Activated T-helper 1 cell treated with anti-CD3 and anti-CD28 coated beads, Interleukin-12 subunit alpha, Interleukin-12 subunit beta, Interleukin-2, Interleukin-4 antibody, amounts not matched to agents 30 ng/mL and 10 ng/mL and 1 ng/mL, durations not matched to agents 14 hours and 24 hours and 36 hours (primary cell): ENCODE measurements at places on chromosomes 2 and 18.

DNA sequence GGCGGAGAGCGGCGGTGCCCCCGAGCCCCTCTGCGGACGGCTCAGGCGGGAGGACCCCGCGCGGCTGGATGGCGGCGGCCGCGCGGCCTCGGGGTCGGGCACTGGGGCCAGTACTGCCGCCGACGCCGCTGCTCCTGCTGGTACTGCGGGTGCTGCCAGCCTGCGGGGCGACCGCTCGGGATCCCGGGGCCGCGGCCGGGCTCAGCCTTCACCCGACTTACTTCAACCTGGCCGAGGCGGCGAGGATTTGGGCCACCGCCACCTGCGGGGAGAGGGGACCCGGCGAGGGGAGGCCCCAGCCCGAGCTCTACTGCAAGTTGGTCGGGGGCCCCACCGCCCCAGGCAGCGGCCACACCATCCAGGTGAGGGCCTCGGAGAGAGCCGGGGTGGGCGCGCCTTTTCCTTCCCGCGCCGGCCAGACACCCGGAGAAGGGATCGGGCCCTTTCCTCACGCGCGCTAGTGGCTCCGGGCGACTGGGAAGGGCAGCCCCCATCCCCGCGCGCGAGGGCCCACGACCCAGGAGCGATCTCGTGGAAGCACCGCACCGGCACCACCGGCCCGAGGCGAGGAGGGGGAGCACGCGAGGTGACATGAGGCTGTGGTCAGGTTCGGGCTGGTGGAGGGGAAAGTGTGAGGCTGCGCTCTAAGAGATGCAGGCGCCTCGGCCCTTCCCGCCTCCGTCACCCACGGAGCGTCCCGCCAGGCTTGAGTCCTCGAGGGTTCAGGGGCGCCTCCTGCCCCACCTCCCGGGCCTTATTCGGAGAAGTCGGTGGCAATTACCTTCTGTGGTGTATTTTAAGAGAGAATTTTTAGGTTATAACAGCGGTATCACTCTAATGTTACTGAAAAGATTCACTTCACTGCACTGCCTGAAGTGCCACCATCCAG, 607 bp downstream of the LAMA3 start:
- no peaks in the 10 kb centered on the region for H3K36me3 ChIP-seq
- H3K27me3 ChIP-seq = peaks cover 69% of the 10 kb centered on the region
- peaks cover 5% of the 10 kb centered on the region for H3K4me1 ChIP-seq
- H3K4me3 ChIP-seq = peak overlapping the region; percentile 40
- no peak for DNase-seq
- no peak overlapping the region for H3K27ac ChIP-seq

GRCh38 chr2:28357948-28358667, 34.5 kb upstream of the FOSL2 start:
- peaks cover 33% of the 10 kb centered on the region for H3K4me1 ChIP-seq
- H3K4me3 ChIP-seq = peak overlapping the region; percentile 15
- peaks cover 8% of the 10 kb centered on the region for H3K27me3 ChIP-seq
- H3K27ac ChIP-seq = peak overlapping the region; percentile 96
- H3K36me3 ChIP-seq = peaks cover 5% of the 10 kb centered on the region
- DNase-seq = no peak

- DNase-seq = no peak
- H3K4me1 ChIP-seq = no peaks in the 10 kb centered on the region
- no peaks in the 10 kb centered on the region for H3K36me3 ChIP-seq
- H3K4me3 ChIP-seq = no peak overlapping the region
- no peak overlapping the region for H3K27ac ChIP-seq
Measured at GRCh38 chr2:160967523-160967922, 192.7 kb upstream of the TANK start.

DNA sequence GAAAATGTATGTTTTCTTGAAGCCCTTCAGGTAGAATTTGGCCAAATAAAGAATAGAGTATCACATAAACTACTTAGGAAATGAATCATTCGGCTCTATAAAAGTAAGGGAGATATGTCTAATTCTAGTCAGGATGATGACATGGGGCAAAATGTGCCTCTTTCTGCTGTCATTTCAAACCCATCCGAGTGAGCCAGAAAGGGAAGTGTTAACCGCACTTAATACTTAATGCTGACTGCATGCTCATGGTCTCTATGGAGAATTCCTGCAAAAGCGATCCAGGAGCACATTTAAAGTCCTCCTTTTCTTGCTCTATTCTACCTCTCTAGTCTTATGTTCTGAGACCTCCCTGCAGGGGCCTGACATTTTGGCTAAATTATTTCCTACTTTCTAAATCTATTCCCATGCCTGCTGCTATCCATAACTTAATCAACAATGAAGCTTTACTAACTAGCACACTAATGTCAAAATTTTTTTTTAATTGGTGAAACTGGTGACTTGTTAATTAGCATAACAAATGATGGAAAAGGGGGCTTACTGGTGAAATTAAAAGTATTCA, 127.4 kb downstream of the CDC42EP3 start:
- no peaks in the 10 kb centered on the region for H3K4me1 ChIP-seq
- H3K36me3 ChIP-seq = no peaks in the 10 kb centered on the region
- H3K27me3 ChIP-seq = peaks cover 22% of the 10 kb centered on the region
- no peak overlapping the region for H3K4me3 ChIP-seq
- H3K27ac ChIP-seq = no peak overlapping the region

- H3K27me3 ChIP-seq = no peaks in the 10 kb centered on the region
- no peak overlapping the region for H3K4me3 ChIP-seq
- H3K36me3 ChIP-seq = no peaks in the 10 kb centered on the region
- no peak for DNase-seq
- H3K4me1 ChIP-seq = no peaks in the 10 kb centered on the region
Measured at GRCh38 chr18:46291149-46291548, 187.0 kb downstream of the HAUS1 start.

GRCh38 chr2:41791523-41791922, 256.3 kb upstream of the PKDCC start:
- no peaks in the 10 kb centered on the region for H3K4me1 ChIP-seq
- no peaks in the 10 kb centered on the region for H3K36me3 ChIP-seq
- no peak overlapping the region for H3K27ac ChIP-seq
- no peak for DNase-seq

- no peaks in the 10 kb centered on the region for H3K36me3 ChIP-seq
- H3K4me1 ChIP-seq = no peaks in the 10 kb centered on the region
- peak overlapping the region; percentile 39 for H3K4me3 ChIP-seq
- H3K27me3 ChIP-seq = peaks cover 31% of the 10 kb centered on the region
- DNase-seq = peak; percentile 40
Measured at GRCh38 chr18:12911025-12911928, 27.2 kb upstream of the PTPN2 start.

DNA sequence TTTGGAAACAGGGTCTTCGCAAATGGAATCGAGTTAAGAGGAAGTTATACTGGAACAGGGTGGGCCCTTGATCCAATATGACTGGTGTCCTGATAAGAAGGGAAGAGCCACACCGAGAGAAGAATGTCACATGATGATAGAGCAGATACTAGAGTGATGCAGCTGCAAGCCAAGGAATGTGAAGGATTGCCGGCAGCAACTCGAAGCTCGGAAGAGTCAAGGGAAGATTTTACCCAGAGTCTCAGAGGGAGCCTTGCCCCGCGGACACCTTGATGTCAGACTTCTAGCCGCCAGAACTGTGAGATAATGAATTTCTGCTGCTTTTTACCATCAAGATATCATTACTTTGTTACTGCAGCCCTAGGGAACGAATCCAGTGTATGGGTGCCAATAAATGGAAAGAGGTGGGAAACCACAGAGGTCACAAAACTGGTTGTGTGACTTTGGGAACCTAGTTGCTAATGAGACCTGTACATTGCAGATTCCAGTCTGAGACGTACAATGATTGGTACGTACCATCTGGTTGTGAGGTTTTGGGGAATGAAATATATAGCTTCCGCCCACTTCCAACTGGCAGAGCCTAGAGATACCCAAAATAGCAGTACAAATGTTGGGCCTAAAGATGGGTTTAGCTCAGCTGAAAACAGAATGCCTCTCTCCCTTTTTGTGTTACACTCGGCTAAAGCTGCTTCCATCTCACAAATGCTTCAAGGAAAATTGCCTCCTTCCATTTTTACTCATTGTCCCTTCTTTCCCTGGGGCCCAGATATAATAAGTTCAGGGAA, 28.6 kb upstream of the VWA3B start:
- no peak overlapping the region for H3K27ac ChIP-seq
- DNase-seq = no peak
- H3K4me3 ChIP-seq = no peak overlapping the region
- H3K36me3 ChIP-seq = no peaks in the 10 kb centered on the region
- H3K27me3 ChIP-seq = peaks cover 9% of the 10 kb centered on the region
- no peaks in the 10 kb centered on the region for H3K4me1 ChIP-seq

DNA sequence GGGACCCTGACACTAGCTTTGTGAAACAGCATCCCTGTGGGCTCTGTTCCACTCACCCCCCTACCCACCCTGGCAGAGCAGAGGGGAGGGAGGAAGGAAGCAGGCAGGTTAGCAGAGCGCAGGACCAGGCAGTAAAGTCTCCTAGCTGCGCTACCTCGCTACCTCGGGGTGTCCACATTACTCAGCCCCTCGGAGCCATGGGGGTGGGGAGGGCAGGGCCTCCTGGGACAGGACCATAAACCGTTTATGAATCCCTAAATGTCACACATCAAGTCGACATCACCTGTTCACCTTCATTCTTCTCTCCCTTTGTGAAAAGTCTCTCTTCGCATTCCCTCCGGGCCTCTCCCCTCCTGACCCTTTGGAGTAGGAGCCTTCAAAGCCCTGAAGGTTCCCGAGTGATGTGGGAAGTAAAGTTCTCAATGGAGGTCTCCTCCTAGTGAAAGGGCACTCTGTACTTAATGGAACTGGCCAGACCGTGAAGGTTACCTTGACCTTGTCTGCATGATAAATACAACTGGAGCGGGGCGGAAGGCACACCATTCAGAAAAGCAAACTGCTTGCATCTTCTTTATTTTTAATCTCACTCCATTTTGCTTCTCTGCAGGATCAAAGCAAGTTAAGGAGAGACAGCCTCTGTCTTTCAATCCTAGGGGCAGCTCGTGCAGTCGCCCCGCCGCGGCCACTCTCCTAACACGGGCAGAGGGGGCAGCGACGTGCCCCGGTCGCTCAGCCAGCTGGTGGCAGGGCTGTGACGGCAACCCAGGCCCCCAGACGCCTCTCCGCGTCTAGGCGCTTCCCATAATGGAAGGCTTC, 23.7 kb upstream of the SMAD7 start:
- peaks cover 14% of the 10 kb centered on the region for H3K4me1 ChIP-seq
- peak overlapping the region; percentile 72 for H3K4me3 ChIP-seq
- no peaks in the 10 kb centered on the region for H3K36me3 ChIP-seq
- peaks cover 46% of the 10 kb centered on the region for H3K27me3 ChIP-seq

GRCh38 chr2:47359375-47359868, 43.5 kb upstream of the MSH2 start:
- no peak overlapping the region for H3K27ac ChIP-seq
- H3K4me1 ChIP-seq = no peaks in the 10 kb centered on the region
- H3K27me3 ChIP-seq = no peaks in the 10 kb centered on the region
- no peak overlapping the region for H3K4me3 ChIP-seq
- no peak for DNase-seq
- H3K36me3 ChIP-seq = no peaks in the 10 kb centered on the region

- no peaks in the 10 kb centered on the region for H3K36me3 ChIP-seq
- no peak overlapping the region for H3K4me3 ChIP-seq
- DNase-seq = no peak
- no peaks in the 10 kb centered on the region for H3K27me3 ChIP-seq
- H3K4me1 ChIP-seq = no peaks in the 10 kb centered on the region
- H3K27ac ChIP-seq = no peak overlapping the region
Measured at GRCh38 chr18:77344786-77345500, 95.3 kb downstream of the GALR1 start.

DNA sequence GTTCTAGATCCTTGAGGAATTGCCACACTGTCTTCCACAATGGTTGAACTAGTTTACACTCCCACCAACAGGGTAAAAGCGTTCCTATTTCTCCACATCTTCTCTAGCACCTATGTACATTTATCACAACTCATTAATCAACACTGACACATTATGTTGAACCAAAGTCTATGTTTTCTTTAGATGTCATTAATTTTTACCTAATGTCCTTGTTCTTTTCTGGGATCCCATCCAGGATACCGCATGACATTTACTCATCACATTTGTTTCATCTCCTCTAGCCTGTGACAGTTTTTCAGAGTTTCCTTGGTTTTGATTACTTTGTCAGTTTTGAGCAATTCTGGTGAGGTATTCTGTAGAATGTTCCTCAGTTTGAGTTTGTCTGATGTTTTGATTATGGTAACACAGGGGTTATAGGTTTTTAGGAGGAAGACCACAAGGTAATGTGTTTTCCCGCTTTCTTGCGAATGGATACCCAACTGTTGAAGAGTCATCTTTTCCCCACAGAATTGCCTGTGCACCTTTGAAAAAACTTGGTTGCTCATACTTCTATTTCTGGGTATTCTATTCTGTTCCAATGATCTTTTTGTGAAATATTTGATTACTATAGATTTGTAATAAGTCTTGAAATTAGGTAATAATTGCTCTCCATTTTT, 3.0 kb upstream of the UGT1A9 start:
- H3K27ac ChIP-seq = no peak overlapping the region
- peaks cover 8% of the 10 kb centered on the region for H3K27me3 ChIP-seq
- H3K36me3 ChIP-seq = no peaks in the 10 kb centered on the region
- H3K4me1 ChIP-seq = no peaks in the 10 kb centered on the region
- no peak for DNase-seq
- no peak overlapping the region for H3K4me3 ChIP-seq

DNA sequence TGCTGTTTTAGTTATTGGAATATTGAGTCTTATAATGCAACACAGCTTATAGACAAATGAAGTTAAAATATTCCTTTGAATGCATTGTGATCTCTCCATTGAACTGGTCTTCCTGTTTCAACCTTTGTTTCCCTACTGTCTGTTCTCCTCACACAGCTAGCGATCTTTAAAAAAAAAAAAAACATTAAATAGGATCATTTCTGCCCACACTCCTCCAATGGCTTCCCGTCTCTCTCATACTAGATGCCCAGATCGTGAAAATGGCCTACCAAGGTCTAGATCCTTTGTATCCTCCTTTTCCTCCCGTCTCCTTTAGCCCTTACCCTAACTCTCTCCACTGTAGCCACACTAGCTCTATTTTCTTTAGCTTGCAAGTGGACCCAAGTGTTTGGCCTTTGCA, 2.4 kb downstream of the FAM171B start:
- no peaks in the 10 kb centered on the region for H3K36me3 ChIP-seq
- H3K27ac ChIP-seq = no peak overlapping the region
- H3K4me3 ChIP-seq = no peak overlapping the region
- no peak for DNase-seq

DNA sequence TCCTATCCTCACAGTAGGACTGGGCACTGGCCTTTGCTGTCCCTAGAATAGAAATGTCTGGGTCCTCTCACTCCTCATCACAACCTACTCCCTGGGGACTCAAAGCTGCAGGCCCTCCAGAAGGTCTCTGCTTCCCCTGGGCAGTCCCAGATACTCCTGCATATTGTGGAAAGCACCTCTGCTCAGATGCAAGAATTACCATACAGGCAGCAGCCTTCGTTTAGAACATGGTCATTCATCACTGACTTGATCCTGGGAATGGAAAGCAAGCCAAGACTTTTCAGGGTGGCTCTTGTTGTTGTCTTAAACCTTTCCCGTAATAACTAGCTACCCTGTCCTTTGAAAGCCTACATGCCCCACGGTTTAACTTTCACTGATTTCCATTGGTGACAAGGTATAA, 53.1 kb upstream of the NPAS2 start:
- no peak for DNase-seq
- H3K4me1 ChIP-seq = no peaks in the 10 kb centered on the region
- no peak overlapping the region for H3K4me3 ChIP-seq
- H3K36me3 ChIP-seq = no peaks in the 10 kb centered on the region
